Aorta (tissue), 5 donors: ENCODE measurements at places on chromosomes 13 and 19. TPM values are rescaled to one million over a fixed set of nuclear protein-coding genes. Genes with fewer than 3 reads are reported as not detected.

LYPD5 gene
- 1.6 TPM for total RNA-seq

MEDAG gene
- total RNA-seq = 188 TPM

ZNF154 gene
- 6.4 TPM for total RNA-seq

FFAR3 gene
- 0.39 TPM for total RNA-seq

- no peaks in the 10 kb centered on the region for H3K4me1 ChIP-seq
- peak overlapping the region; percentile 24 for H3K4me3 ChIP-seq
- H3K27me3 ChIP-seq = peaks cover 2% of the 10 kb centered on the region
- H3K36me3 ChIP-seq = no peaks in the 10 kb centered on the region
- DNase-seq = peak; percentile 73
Observed at GRCh38 chr13:91174886-91175501, 172.5 kb upstream of the MIR17HG start.

GRCh38 chr19:12513531-12514061 lies 29.0 kb upstream of the ZNF709 start:
- H3K4me3 ChIP-seq = no peak overlapping the region
- no peaks in the 10 kb centered on the region for H3K4me1 ChIP-seq
- H3K27ac ChIP-seq = no peak overlapping the region
- no peak for DNase-seq
- no peaks in the 10 kb centered on the region for H3K27me3 ChIP-seq

DNA sequence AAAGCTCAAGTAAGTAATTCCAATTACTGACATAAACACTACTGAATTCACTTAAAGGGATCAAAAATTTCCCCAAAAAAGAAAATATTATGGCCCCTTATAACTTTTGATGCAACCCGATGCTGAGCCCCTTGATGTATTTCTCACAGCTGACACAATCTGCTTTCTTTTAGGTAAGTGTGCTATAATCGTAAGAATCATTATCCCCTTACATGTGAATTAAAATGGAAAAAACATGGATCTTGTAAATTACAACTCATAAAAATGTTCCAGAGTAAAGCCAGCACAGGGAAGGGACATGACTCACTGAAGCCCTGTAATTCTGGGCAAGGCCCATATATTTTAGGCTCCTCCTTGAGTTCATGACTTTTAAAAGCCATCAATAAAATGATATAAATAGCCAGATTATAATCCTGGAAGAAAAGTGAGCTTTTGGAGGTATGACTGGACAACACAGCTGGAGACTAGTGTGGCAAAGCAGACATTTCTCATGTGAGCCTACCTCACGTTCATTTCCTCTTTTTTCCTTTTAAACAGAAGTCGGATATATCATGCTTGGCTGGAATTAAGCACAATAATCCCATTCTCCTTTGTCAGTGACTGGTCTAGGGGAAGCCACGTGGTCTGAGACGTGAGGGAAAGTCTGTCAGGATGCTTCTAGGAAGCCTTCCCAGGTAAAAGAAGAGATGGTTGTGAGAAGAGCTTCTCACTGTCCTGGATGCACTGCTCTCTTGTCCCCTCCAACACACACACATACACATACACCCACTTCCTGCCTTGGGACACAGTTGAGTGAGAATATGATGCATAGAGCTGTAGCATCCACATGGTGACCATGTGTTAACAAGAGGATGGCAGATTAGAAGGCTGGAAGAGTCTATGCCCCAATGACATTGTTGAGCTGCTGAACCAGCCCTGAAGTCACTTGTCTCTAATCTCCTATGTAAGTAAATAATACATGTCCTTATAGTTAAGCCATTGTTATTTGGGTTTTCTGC lies 165.4 kb downstream of the RGCC start:
- H3K4me3 ChIP-seq = no peak overlapping the region
- H3K4me1 ChIP-seq = peaks cover 6% of the 10 kb centered on the region
- H3K36me3 ChIP-seq = no peaks in the 10 kb centered on the region
- DNase-seq = no peak
- peak overlapping the region; percentile 92 for H3K27ac ChIP-seq

- H3K27me3 ChIP-seq = no peaks in the 10 kb centered on the region
- no peak overlapping the region for H3K27ac ChIP-seq
- no peak for DNase-seq
- H3K4me3 ChIP-seq = no peak overlapping the region
- H3K4me1 ChIP-seq = no peaks in the 10 kb centered on the region
Observed at GRCh38 chr13:108463340-108463739, 166.1 kb upstream of the MYO16 start.

GRCh38 chr19:11251650-11252314 lies 10.5 kb downstream of the DOCK6 start:
- no peaks in the 10 kb centered on the region for H3K4me1 ChIP-seq
- no peaks in the 10 kb centered on the region for H3K27me3 ChIP-seq
- peaks cover 5% of the 10 kb centered on the region for H3K36me3 ChIP-seq
- H3K4me3 ChIP-seq = no peak overlapping the region
- no peak overlapping the region for H3K27ac ChIP-seq

DNA sequence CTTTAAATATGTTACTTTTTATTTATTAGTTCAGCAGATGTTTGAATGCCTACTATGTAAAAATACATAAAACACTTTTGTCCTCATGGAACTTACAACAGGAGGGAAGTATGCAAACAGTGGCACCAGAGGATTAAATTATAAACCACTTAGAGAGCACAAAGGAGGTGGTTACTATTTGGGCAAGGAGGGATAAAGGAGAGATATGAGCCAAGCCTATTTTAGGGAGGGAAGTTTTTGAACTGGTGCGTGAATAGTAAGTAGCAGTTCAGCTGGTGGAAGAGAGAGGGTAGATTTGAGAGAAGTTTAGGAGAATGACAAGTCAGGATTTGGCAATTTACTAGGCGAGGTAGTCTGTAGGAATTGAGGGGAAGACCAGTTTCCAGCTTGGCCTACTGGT lies 8.6 kb downstream of the AKAP11 start:
- H3K4me1 ChIP-seq = peaks cover under 1% of the 10 kb centered on the region
- H3K4me3 ChIP-seq = no peak overlapping the region
- H3K27ac ChIP-seq = no peak overlapping the region
- H3K27me3 ChIP-seq = no peaks in the 10 kb centered on the region

IZUMO2 gene
- not detected for total RNA-seq

- H3K4me1 ChIP-seq = no peaks in the 10 kb centered on the region
- no peak overlapping the region for H3K27ac ChIP-seq
- H3K36me3 ChIP-seq = no peaks in the 10 kb centered on the region
- no peaks in the 10 kb centered on the region for H3K27me3 ChIP-seq
Observed at GRCh38 chr19:508204-509150, 1.2 kb downstream of the TPGS1 start.

DNA sequence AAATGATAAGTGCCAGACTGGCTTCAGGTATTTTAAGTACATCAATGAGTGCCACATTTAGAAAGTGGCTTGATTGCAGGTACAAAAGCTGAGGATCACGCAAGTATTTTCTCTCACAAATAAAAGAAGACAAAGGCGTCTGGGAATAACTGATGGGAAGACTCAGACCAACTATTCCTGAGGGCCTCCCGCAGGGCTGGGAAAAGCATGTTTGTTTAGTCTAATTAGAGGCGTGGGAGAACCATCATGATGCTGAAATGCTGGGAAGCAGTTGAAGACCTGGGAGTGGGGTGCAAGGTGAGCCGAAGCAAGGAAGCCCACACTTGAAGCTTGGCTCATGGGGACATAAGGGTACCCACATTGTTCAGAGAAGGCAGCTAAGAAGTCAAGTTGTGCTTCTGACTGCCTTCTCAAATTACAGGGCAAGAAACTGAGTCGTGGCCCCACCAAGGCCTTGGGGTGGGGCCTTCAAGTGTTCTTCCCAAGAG lies 536.0 kb downstream of the MYO16 start:
- H3K27me3 ChIP-seq = no peaks in the 10 kb centered on the region
- H3K4me1 ChIP-seq = no peaks in the 10 kb centered on the region
- H3K4me3 ChIP-seq = no peak overlapping the region
- no peaks in the 10 kb centered on the region for H3K36me3 ChIP-seq
- no peak overlapping the region for H3K27ac ChIP-seq
- DNase-seq = no peak
